NCI-H2081 (cell line): ENCODE measurements at places on chromosomes 12 and 14.
A peak's percentile ranks its signal among the peaks of the same experiment; 100 is the strongest.

- no peak for DNase-seq
Observed at GRCh38 chr12:92597997-92598396, 104.8 kb upstream of the PLEKHG7 start.

DNA sequence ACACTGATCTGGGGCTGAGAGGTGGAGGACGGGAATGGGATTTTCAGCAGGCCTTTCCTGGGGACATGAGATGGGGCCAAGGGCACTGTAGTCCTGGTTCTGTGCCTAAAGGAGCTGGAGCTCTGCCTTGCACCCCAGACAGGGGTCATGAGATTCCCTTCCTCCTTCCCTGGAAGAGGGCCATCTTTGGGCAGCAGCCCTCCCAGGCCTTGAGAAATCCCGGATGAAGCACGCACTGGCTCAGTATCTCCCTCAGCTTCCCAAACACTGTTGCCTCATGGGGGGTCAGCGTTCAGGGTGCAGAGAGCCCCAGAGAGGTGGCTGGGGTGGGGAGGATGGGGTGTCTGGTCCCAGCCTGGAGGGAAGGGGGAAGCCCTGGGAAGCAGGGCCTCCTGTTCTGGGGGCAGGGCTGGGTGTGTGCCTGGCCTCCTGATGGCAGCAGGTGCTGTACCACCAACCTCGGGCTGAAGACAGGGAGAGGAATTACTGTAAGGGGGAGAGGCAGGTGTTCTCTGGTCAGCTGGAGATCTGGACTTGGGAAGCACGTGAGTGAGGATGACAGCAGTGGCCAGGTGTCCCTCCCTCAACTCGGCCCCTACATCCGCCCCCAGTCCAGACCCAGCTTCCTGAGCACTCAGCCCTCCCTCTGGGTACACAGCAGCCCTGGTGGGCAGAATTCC is 8.4 kb upstream of the NR4A1 start:
- DNase-seq = peak; percentile 91

GRCh38 chr14:69077841-69078240 is 75.1 kb downstream of the DCAF5 start:
- DNase-seq = no peak

GRCh38 chr14:97441740-97442362 is 644.7 kb downstream of the VRK1 start:
- DNase-seq = no peak

DNA sequence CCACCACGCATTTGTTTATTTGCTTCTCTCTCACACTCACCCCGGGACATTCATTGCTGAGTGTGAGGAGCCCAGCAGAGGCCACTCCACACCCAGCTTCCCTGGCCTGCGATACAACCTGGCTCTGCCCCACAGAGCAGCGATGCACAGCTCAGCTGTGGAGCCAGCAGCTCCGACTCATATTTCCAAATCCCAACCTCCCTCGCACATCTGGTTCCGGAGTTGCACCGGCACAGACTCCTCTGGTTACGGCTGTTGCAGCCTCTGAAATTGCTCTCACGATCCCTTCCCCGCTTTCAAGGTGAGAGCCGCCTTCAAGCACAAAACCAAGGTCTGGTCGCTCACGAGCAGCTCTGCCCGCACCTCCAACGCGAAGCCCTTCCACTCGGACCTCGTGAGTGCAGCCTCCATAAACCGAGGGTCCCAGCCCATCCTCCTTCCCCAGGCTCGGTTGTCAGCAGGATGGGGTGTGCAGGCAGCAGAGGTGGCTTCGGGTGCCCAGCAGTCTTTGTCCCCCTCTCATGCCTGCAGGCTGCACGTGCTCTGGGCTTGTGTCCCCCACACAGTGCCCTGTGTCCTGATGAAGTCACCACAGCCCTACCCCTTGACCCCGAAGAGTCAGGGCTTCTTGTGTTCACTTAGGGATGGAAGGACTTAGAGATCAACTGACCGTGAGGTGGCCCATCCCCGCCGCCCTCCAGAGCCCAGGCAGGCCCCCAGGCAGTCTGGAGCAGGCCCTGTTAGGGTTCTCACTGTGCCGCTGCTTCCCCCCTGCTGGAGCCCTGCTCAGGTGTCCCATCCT is 184.3 kb downstream of the ADGRD1 start:
- DNase-seq = no peak

- no peak for DNase-seq
Observed at GRCh38 chr12:70643939-70644338, 6.7 kb upstream of the PTPRB start.

- DNase-seq = no peak
Observed at GRCh38 chr14:24458736-24459135, 16.2 kb upstream of the SDR39U1 start.

DNA sequence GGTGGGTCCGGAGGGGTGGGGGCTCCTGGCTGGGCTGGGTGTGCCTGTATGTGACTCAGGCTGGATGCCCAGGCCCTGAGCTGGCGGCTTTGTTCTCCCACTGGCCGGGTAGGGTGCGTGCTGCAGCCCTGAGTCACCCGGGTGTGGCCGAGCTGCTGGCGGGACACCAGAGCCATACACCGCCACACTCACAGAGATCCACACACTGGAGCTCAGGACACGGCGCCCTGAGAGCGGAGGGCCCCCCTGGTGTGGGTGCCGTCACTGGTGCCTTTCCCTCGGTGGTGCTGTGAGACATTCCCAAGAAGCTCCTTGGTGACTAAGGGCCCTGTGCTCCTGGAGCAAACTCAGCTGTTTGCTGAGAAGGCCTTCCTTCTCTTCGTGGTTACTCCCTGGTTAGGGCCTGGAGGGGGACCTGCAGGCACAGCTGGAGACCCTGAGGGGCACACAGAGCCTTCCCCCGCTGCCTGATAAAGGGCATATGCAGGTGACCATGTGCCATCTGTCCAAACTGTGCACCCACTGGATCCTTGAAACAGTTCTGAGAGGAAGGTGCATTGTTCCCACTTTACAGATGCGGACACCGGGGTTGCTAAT is 44.3 kb downstream of the KRT80 start:
- DNase-seq = no peak

GRCh38 chr12:45518291-45519235 is 210.9 kb upstream of the ARID2 start:
- no peak for DNase-seq

- no peak for DNase-seq
Observed at GRCh38 chr14:104119488-104120251, 18.7 kb upstream of the KIF26A start.

DNA sequence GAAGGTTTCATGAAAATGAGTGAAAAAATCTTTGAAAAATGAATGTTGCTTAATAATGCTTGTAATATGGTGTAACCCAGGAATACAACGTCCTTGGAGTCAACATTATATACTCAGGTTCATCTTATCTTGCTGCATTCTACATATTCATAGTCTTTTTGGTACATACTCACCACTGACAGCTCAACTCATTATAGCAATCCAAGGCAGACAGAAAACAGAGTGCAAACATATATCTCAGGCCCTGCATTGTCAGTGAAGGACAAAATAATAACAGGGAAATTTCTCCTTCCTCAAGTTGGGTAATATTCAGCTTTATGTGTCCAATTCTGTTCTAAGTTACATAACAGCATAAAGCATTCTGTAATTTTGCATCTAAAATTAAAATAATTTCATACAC is 1353.0 kb upstream of the SEL1L start:
- DNase-seq = no peak

DNA sequence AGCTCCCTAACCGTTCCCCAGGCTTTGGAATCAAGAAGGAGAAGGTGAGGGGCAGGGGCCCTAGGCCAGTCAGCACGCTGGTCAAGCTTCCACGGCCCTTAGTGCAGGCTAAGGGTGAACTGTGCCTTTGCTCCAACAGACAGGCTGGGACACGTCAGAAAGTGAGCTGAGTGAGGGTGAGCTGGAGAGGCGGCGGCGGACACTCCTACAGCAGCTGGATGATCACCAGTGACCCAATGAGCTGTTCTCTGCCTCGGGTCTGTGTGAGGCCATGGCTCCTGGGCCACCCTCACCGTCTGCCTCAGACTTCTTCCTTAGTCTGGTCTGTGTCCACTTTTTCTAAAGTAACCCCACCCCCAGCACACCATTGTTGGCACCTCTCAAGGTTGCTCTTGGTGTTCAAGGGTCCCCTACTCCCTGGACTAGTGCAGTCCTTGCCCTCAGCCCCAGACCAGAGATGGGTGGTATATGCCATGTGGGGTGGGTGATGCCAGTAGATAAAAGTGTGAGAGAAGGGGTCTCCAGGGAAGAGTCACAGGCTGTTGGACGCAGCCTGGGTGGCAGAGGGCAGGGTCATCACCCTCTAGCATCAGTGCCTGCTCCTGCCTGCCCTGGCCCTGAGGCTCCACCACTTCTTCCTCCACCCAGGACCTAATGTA is 20.7 kb downstream of the PRPF40B start:
- DNase-seq = no peak

- DNase-seq = no peak
Observed at GRCh38 chr12:2095878-2096277, 43.1 kb downstream of the CACNA1C start.

- no peak for DNase-seq
Observed at GRCh38 chr12:110686294-110686903, 2.5 kb downstream of the HVCN1 start.
